SHP77 treated with DMSO at 0.1 percent for 48 hours (cell line): ENCODE measurements at places on chromosomes 2 and 18.

DNA sequence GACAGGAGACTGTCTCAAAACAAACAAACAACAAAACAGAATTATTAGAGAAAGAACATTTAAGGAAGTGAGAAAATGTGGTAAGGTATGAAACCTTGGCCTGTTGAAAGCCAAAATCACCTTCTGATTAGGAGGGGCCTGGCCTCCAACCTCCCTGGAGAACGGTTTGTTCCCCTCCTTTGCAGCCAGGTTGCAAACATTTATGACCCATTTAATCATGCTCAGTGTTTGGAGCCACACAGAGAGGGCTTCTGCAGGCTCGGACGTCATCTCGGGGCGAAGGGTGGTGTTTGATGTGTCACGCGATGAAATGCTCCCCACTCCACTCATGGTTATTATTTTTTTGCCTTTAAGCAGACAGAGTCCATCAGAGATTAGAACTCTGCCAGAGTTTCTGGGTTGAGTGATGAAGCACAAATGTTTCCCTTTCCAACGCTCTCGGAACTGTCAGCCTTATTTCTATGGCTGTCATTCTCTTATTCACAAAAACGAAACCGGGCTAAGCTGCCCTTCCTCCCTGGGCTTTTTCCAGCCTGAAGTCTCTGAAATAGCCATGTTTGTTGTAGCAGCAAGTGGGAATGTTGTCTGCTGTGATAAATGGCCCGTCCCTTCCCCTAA lies 33.6 kb upstream of the ROCK2 start:
- DNase-seq = no peak

DNA sequence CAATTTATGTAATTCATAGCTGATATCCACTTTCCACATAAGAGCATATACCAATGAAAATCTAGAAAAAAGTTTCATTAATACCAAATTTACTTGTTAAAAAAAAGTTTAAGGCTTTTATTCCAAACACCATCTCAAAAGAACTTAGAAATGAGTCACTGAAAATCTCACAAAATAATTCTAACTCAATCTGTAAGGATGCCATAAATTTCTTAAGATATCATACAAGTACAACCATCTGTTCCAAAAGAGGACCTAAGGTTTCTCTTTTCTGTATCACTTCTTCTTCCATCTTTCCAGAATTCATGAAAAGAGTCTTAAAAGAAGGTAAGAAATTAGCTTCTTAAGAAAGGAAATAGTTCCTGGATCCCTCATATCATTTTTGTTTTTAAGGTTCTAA lies 60.4 kb downstream of the TRIP12 start:
- no peak for DNase-seq

DNA sequence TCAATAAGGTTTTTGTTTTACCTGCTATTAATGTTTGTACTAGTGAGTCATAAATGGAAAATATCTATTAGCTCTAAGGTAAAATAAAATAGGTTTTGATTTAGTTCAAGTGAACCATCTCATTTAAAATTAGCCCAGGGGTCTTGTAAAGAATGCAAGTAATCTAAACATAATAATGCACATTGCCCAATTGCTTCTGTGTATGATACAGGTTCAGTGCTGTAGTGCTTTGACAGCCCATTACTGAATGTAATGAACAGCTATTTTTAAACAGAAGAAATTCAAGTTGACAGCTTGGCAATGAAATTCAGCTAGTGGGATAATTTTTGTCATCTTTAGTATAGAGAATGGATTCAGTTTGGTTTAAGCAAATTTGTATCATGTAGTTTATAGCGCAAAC lies 91.5 kb downstream of the CAMKMT start:
- no peak for DNase-seq

DNA sequence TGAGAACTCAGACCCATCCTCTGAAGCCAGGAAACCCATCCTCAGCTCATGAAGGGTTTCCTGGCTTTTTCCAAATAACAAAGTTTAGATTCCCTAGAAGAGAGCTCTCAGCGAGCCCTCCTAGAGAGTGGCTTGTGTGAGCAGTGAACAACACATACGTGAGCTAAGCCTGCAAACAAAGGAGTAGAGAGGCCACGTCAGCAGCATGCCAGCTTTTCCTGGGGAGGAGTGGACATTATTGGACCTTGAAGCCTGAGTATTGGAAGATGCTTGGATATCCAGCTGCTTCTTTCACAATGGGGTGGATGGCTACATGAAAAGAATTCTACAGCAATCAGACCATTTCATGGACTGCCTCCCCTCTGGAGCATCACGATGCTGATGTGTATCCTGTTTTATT lies 21.1 kb downstream of the KIF5C start:
- no peak for DNase-seq

DNA sequence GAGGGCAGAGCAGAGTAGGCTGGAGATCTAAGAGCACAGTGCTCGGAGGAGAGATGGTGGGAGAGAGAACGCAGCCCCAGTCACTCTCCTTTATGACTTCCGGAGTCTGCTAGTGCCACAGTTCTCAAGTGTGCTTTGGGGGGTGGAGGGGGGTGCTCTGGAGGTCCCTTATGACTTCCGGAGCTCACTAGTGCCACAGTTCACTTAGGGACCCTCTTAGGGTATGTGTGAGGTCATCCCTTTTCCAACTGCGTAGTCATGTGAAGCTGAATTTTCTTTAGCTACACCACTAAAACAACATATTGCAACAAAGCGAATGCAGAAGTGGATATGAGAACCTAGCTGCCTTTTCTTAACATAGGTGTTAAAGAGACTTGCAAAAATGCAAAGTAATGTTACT lies 153.7 kb upstream of the KCTD1 start:
- DNase-seq = no peak

GRCh38 chr2:31476511-31477180 lies 62.1 kb upstream of the XDH start:
- DNase-seq = no peak

- DNase-seq = no peak
Measured at GRCh38 chr2:12910431-12910830, 193.7 kb downstream of the TRIB2 start.

DNA sequence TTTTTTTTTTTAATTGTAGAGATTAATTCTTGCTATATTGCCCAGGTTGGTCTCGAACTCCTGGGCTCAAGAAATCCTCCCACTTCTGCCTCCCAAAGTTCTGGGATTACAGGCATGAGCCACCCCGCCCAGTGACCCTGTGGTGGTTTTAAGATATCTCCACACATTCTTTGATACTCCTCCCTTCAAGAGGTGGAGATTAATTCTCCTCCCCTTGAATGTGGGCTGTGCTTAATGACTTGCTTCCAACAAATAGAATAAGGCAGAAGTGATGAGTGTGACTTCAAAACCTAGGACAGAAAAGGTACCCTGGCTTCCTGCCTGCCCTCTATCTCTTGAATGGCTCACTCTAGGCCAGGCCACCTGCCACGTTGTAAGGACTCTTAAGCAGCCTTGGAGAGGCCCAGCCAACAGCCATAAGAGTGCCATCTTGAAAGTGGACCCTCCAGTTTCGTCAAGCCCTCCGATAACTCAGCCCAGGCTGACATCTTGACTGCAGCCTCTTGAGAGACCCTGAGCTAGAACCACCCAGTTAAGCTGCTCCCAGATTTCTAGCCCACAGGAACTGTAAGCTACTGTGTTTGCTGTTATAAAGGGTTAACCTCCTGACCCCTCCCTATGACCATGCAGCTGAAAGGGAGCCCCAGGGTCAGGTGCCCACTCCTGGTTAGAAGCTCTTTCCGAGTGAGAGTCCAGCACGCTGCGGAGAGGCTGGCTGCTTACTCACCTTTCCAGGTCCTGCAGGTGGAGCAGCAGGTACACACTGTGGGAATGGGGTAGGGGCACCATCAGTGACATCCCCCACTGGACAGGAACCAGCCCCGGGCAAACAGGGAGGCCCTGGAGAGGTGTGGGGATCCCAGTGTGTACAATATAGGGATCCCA lies 27.6 kb downstream of the MRPL35 start:
- DNase-seq = no peak

- no peak for DNase-seq
Measured at GRCh38 chr18:63224630-63225029, 94.9 kb downstream of the BCL2 start.

GRCh38 chr18:1585881-1586488 lies 681.3 kb downstream of the ADCYAP1 start:
- no peak for DNase-seq

- DNase-seq = no peak
Measured at GRCh38 chr2:44810892-44811530, 130.5 kb upstream of the SIX3 start.

GRCh38 chr18:60485201-60485600 lies 112.6 kb upstream of the MC4R start:
- no peak for DNase-seq

- DNase-seq = no peak
Measured at GRCh38 chr2:50196775-50197480, 835.0 kb downstream of the NRXN1 start.

GRCh38 chr2:144511937-144512336 lies 8.0 kb downstream of the ZEB2 start:
- DNase-seq = no peak

- no peak for DNase-seq
Measured at GRCh38 chr18:59917422-59917821, 17.6 kb downstream of the PMAIP1 start.

DNA sequence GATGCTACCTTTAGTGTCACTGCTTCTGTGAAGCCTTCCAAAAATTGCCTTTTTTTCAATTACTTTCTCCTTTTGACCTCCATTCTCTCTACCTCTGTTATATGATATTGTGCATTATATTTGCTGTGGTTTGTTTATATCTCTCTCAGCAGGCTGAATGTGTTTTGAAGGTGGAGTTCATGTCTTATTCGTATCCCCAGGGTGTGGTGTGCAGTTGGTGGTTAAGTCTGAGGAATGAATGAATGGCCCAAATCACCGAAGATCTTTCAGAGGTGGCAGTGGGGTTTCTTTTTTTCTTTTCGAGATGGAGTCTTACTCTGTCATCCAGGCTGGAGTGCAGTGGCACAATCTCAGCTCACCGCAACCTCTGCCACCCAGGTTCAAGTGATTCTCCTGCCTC lies 53.5 kb upstream of the MAP4K3 start:
- DNase-seq = no peak

DNA sequence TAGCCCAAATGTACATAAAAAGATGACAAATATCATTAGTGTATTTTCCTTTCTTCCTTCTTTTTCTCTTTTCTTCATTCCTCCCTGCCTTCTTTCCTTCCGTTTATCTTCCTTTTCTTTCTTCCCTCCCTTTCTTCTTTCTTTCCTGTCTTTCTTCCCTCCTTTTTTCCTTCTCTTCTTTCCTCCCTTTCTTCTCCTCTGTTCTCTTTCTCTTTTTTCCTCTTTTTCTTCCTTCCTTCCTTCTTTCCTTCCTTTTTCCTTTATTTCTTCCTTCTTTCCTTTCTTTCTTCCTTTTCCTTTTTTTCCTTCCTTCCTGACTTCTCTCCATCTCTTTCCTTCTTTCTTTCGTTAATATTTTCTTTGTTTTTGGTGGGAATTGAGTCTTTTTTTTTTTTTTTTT lies 256.9 kb upstream of the CNTNAP5 start:
- DNase-seq = no peak

GRCh38 chr2:26324903-26325302 lies 21.0 kb upstream of the SELENOI start:
- no peak for DNase-seq

DNA sequence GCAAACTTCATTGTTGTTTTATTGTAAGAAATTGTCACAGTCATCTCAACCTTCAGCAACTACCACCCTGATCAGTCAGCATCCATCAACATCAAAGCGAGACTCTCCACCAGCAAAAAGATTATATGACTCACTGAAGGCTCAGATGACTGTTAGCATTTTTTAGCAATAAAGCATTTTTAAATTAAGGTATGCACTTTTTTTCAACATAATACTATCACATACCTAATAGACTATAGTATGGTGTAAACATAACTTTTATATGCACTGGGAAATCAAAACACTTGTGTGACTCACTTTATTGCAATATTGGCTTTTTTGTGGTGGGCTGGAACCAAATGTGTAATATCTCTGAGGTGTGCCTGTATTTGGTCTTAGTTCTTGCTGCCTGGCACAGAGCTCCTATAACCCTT lies 15.6 kb downstream of the SCN1A start:
- DNase-seq = no peak

DNA sequence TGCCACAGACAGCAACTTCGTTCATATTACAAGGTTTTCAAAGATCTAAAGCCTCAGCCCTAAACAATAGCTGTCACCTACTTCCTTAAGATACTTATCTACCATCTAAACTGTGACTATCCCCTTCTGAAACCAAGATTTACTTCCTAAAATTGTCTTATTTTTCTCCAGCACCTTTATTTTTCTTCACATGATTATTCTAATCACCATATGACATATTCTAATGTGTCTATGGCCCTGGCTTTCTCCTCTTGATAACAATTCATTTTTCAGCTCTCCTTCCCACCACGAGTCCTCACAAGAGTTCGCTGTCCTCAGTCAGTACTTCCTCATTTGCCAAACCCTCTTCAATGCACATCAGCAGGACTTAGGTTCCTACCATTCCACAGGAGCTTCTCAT lies 53.9 kb downstream of the RTTN start:
- no peak for DNase-seq

DNA sequence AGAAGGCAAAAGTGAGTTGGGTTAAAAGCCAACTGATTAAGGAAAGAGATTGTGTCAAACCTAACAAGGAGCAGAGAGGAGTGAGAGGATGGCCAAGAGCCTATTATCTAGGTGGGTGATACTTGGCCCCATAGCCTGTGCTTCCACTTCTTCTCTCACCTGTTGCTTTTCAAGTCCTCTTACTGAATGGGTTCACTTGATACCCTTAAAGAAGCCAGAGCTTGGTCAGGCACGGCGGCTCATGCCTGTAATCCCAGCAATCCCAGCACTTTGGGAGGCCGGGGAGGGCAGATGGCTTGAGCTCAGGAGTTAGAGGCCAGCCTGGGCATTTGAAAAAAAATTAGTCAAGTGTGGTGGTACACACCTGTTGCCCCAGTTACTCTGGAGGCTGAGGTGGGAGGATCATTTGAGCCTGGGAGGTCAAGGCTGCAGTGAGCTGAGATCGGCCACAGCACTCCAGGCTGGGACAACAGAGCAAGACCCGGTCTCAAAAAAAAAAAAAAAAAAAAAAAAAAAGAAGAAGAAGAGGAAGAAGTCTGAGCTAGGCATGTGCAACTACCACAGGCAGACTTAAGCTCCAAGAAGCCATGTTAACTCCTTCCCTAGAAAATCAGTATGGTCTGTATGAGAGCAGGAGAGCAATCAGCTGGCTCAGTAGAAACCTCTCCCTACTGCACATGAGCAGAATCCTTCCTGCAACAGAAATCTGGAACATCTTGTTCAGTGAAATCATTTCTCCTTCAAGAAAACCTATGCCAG lies 28.4 kb upstream of the ME2 start:
- no peak for DNase-seq

GRCh38 chr2:86147793-86148192 lies 41.8 kb downstream of the PTCD3 start:
- DNase-seq = no peak
